ENCODE measurements at places on chromosomes 16 and 17. TPM values are rescaled to one million over a fixed set of nuclear protein-coding genes. Genes with fewer than 3 reads are reported as not detected.

The HSD11B2 gene
- polyA plus RNA-seq = 0.19 TPM

The EMC8 gene
- 45.9 TPM for polyA plus RNA-seq

The ARL5C gene
- polyA plus RNA-seq = not detected

The DHODH gene
- polyA plus RNA-seq = 11.1 TPM

The GIT1 gene
- 39.4 TPM for polyA plus RNA-seq

The TBC1D3 gene
- not detected for polyA plus RNA-seq

GRCh38 chr17:47864791-47865216, 13.8 kb upstream of the SP6 start:
- no peak for DNase-seq

GRCh38 chr16:10831894-10832886, 13.6 kb upstream of the TVP23A start:
- DNase-seq = no peak

- DNase-seq = no peak
Observed at GRCh38 chr17:73960469-73960868, 243.0 kb upstream of the RPL38 start.

GRCh38 chr17:81267390-81268067, 27.6 kb downstream of the SLC38A10 start:
- DNase-seq = no peak

- no peak for DNase-seq
Observed at GRCh38 chr17:78337244-78338109, 22.4 kb downstream of the SOCS3 start.

GRCh38 chr16:85491058-85491771, 121.9 kb upstream of the GSE1 start:
- no peak for DNase-seq

DNA sequence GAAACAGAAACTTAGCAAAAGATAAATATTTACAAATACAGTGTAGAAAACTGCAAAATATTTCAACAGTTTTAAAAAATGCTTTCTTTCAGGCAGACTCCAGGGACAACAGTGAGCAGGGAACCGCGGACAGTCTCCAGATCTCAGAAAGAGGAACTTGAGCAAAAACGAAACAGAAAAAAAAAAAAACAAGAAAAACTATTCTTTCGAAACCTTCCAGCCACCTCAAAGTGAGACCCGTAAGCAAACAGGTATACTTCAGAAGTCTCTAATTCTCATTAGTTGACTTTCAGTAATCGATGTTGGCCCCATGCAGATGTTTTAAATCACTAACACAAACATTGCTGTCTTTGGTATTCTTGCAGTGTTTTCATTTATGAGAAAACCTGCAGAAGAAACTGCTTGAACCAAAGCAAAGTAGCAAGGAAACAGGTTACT, 15.7 kb upstream of the CCL1 start:
- DNase-seq = no peak

DNA sequence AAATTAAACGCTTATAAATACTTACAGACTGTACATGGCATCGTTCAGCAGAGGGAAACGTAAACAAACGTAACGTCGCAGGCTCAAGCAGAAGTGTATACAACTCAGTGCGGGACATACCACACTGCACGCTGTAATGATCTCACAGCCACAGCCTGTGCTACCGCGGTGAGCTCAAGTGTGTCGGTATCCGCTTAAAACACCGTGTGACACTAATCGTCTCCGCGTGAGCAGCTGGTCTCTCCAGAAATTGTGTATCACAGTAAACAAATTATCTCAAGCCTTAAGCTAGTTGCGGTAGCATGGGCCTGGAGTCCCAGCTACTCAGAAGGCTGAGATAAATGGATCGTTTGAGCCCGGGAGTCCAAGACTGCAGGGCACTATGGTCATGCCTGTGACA, 115.3 kb downstream of the ANKRD11 start:
- DNase-seq = no peak

- DNase-seq = no peak
Observed at GRCh38 chr17:1551741-1552140, 10.9 kb downstream of the PITPNA start.
